ENCODE measurements at places on chromosomes 1 and 21.

- DNase-seq, result peak; percentile 6
Observed at GRCh38 chr1:23913212-23913880, at the start of gene CNR2. TSS of gene CNR2 (minus strand) at chr1:23913362. CDS start at chr1:23875617, 37,745 bp downstream.

- DNase-seq, result peak; percentile 52
Observed at GRCh38 chr21:29299046-29299915, 559 bp downstream of the BACH1 start.

DNA sequence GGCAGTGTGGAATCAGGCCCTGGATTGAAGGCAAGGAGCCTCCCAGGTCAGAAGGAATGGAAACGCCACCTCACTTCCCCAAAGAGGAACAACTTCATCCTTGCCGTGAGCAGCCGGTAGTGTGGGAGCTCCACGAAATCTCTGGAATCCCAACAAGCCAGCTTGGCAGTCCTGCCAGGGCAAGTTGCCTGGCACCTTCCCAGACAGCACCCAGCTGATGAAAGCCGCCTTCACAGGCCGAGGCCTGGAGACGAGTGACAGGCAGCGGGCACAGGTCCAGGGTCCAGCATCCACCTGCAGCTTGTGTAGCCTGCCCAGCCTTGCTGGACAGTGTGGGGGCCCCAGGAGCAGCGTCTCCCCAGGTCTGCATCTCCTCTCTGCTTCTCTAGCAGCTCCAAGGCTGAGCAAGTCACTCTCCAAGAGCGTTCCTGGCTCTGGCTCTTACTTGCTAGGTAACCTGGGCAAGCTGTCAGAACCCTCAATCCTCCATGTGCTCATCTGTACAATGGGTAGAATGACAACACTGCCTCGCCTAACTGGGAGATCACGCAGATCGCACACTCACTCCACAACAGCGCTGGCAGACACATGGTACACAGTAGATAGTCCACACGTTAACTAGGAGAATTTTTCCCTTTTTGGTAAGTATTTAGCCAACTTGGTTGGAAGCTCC, 43.0 kb downstream of the ACOT7 start:
- DNase-seq, result no peak

GRCh38 chr1:32339363-32339978, 3.4 kb upstream of the MARCKSL1 start:
- no peak for DNase-seq

DNA sequence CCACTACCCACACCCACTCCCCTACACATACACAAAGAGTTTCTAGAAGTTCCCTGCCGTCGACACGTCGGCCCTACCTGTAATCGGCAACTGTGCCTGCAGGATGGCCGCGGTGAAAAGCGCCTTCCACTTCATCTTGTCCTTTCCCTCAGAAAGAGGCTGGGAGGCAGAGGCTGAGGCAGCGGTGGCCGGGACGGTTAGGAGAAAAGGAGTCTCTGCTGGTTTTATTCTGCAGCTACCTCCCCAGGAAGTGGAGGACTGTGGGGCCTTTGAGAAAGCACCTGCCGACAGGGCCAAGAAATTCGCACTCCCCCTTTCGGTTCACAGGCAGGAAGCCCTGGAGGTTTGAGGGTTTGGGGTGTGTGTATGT, at the start of gene CD247:
TSS of gene CD247 (minus strand) at position 199 of the 370 bp plus-strand sequence. CDS start at position 135, 64 bp downstream.
- DNase-seq, result peak; percentile 65

DNA sequence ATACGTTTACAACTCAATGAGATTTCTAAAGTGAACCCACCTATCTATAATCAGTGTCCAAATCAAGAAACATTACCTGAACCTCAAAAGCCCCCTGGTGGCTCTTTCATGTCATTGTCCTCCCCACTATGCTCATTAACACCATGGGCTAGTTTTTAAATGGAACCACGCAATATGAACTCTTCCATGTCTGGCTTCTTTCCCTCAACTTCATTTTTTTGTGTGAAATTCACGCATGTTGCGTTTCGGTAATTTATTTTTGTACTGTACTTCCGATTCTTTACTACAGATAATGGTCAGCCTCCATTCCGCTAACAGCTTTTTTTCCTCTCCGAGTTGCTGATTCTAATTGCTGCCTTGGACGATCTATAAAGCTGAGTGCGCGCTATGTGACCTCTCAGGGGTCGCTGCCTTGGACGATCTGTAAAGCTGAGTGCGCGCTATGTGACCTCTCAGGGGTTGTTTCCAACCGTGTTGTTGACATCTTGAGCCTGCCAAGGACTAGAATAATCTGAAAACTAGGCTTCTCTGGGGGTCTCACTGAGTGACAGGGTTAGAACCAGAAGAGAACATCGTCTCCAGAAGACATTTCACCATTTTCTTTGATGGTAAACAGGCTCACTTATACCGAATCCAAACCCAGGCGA, 1.1 kb upstream of the CACYBP start:
- DNase-seq, result peak; percentile 13

GRCh38 chr1:229819091-229819490, 193.0 kb downstream of the URB2 start:
- no peak for DNase-seq

- DNase-seq, result no peak
Observed at GRCh38 chr1:115184260-115184950, 95.1 kb upstream of the TSPAN2 start.

DNA sequence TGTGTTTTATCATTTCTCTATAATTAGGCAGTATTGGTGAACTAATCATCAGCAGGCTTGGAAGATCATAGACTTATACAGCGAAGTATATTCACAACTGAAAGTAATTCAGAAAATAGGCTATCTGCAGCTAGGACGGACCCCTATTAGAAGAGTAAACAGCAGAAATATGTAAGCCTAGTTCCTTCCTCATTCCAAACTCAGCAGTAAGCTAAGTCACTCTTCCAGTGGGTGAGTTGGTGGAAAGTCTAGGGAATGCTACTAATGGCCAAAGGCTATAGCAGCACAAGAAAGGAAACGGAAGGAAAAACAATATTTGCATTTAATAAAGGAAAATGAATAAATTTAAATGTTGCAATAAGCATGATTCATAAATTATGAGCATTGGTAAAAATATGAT, 918.1 kb upstream of the TMPRSS15 start:
- DNase-seq, result no peak

DNA sequence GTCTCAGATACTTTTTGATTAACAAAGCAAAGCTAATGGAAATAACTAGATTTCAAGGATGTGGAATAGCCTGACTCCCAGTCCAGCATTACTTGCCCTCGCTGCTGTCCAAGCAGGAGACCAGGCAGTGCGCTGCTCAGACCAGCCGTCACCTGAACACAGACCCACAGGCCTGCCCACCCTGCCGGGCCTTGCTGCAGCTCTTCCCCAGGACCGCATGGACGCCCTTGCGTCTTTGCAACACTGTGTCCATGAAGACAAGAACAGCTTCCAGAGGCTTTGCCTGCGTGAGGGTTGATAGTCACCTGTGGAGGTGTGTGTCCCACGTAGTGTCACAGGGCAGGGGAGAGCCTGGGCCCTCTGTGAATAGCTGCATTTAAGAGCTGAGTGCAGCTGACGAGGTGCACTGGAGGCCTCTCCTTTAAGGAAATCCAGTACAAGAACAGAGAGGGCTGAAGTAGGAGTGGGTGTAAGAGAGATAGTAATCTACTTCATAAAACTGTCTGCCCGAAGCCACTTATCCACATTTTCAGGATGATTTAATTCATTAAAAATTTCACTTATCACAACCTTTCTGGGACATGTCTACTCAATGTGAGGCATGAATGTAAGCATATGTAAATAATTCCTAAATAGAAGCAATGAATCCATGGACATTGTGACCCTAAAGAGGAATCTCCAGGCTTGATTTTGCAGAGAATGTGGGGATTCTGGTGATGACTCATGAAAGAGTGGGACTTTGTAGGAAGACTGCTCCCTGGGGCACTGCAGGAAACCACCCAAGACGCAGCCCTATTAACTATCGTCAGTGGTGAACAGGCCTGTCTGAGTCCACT, 176.2 kb upstream of the RAB4A start:
- DNase-seq, result no peak

GRCh38 chr1:184773762-184774320, 19.2 kb upstream of the EDEM3 start:
- no peak for DNase-seq

DNA sequence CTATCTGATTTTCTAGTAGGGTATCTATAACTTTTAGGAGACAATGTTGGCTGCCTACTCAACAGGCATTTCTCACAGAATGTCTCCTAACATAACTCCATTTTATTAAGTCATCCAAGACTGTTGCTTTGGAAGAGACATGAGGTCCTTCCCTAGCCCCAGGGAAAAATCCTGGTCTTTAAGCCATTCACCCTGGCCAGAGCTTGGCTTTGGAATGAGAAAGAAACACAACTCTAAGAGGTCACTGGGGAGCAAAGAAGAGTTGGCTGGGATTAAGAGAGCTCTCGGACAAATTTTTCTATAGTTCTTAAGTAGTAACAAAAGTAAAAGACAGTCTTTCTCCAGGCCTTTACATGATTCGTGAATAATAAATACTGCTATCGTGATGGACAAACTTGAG, 57.9 kb downstream of the PCNX2 start:
- no peak for DNase-seq

- DNase-seq, result no peak
Observed at GRCh38 chr21:15754640-15755039, 24.9 kb downstream of the USP25 start.
